ENCODE measurements at places on chromosomes 4 and X. TPM values are rescaled to one million over a fixed set of nuclear protein-coding genes. Genes with fewer than 3 reads are reported as not detected.

The WDFY3 gene
- total RNA-seq = 0.18 TPM

The IL2RG gene
- total RNA-seq = 349 TPM

- no peak for DNase-seq
Measured at GRCh38 chr4:153808175-153808574, 19.3 kb upstream of the SFRP2 start.

- no peak for DNase-seq
Measured at GRCh38 chrX:19852014-19853005, 35.1 kb downstream of the SH3KBP1 start.

DNA sequence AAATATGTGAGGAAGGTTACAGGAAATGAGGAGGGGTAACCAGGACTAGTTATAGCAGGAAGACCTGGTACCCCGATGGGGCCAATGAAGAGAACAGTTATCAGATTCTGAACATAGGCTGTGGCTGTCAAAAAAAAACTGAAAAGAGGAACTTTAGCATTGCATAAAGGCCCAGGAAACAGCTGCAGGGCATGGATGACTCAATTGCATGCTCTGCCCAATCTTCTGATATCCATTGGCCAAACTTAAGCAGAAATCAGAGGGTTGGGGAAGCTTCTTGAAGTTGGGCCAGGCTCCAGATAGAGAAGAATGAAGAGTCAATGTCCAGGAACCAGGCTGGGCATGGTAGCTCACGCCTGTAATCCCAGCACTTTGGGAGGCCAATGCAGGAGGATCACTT lies 1222.4 kb upstream of the PRKX start:
- DNase-seq = no peak

DNA sequence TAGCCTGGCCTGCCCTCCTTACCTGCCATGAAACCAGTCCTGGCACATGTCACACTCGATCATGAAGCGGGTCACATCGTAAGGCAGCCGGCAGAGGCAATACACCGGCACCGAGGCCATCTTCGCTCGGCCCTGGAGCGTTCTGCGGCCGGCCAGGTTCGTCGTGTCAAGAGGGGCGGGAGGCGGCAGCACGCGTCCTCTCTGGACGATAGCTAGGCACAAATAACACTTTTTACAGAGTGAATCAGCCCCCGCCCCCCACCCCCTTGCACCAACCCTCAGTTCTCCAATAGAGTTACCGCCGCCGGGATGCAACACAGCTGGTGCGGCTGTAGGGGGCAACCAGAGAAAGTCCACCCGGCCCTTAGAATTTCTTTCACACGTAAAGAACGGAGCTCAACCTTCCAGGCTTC lies 1.7 kb downstream of the PHF8 start:
- DNase-seq = no peak

- DNase-seq = no peak
Measured at GRCh38 chr4:173935622-173936405, 347.7 kb downstream of the FBXO8 start.

The XAGE2 gene
- not detected for total RNA-seq

GRCh38 chrX:33989936-33990335 lies 142.2 kb downstream of the FAM47A start:
- no peak for DNase-seq

GRCh38 chr4:139896091-139896604 lies 230.5 kb downstream of the MGST2 start:
- DNase-seq = no peak

The ADGRG2 gene
- not detected for total RNA-seq

- no peak for DNase-seq
Measured at GRCh38 chr4:81844717-81845116, 373.0 kb upstream of the RASGEF1B start.

DNA sequence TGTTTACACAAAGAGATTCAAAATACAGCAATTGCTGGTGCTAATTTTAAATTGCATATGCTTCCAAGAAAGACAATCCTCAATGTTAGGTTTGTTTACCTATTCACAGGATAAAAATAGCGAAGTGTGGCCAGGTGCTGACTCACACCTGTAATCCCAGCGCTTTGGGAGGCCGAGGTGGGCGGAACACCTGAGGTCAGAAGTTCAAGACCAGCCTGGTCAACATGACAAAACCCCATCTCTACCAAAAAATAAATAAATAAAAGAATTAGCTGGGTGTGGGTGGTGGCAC lies 77.7 kb downstream of the OPHN1 start:
- DNase-seq = no peak

DNA sequence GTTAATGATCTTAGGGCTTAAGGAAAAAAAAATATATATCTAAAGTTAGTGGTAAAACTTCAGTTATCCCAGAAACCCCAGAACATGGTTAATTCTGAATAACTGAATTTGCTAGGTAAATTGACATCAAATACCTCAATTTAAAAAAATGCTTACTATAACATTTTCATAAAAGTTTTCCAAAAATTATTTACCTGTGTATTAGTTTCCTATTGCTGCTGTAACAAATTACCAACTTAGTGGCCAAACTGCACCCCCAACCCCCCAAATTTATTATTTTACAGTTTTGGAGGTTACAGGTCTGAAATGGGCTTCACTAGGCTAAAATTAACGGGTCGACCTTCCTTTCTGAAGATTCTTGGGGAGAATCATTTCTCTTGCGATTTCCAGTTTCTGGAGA lies 95.2 kb downstream of the PDLIM5 start:
- no peak for DNase-seq

The RNF175 gene
- total RNA-seq = 0.91 TPM

DNA sequence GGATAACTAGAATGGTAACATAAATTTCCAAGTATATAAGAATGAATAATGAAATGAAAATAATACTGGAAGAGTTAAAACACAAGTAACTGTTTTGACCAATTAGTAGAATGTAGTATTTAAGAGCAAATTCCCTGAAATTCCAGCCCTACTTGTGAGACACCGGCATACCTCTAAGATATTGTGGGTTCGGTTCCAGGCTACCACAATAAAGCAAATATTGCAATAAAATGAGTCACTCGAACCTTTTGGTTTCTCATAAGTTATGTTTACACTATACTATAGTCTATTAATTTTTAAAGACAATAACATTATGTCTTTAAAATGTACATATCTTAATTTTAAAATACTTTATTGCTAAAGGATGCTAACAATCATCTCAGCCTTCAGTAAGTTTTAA lies 15.2 kb upstream of the IQCM start:
- no peak for DNase-seq

The TFDP3 gene
- not detected for total RNA-seq

GRCh38 chrX:69995362-69996112 lies 54.2 kb downstream of the AWAT2 start:
- no peak for DNase-seq

GRCh38 chr4:53800741-53801140 lies 209.5 kb upstream of the LNX1 start:
- no peak for DNase-seq

The PAGE4 gene
- not detected for total RNA-seq

The WNK3 gene
- total RNA-seq = 2.5 TPM

GRCh38 chr4:186844059-186844681 lies 120.5 kb upstream of the FAT1 start:
- DNase-seq = no peak

- no peak for DNase-seq
Measured at GRCh38 chr4:95371476-95372224, 177.1 kb downstream of the UNC5C start.

DNA sequence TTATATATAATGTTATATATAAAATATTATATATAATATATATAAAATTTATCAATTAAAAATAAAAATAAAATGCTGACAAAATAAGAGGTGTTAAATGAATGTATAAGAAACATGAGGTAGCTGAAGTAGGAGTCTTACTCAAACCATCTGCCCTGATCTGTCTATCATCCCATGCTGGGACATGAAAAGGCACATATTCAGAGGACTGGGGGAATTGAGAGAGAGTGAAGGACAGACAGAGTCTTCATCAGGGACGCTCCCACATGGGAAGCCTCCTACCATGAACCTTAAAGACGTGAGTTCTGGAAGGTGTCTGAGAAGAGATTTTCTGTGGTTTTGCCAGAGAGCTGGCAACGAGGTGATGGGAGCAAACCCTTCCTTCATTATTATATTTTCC lies 4.1 kb upstream of the ARSF start:
- DNase-seq = no peak

The ATP2B3 gene
- not detected for total RNA-seq

The CLDN22 gene
- total RNA-seq = not detected

- DNase-seq = no peak
Measured at GRCh38 chrX:11929476-11929875, 171.4 kb downstream of the MSL3 start.

The GAGE12H gene
- not detected for total RNA-seq

The IRS4 gene
- not detected for total RNA-seq

The PWWP3B gene
- total RNA-seq = not detected

GRCh38 chrX:44723426-44723825 lies 120.4 kb upstream of the DUSP21 start:
- no peak for DNase-seq

GRCh38 chrX:25241461-25241860 lies 225.7 kb upstream of the ARX start:
- DNase-seq = no peak

- DNase-seq = no peak
Measured at GRCh38 chrX:39726771-39727170, 371.0 kb downstream of the BCOR start.

DNA sequence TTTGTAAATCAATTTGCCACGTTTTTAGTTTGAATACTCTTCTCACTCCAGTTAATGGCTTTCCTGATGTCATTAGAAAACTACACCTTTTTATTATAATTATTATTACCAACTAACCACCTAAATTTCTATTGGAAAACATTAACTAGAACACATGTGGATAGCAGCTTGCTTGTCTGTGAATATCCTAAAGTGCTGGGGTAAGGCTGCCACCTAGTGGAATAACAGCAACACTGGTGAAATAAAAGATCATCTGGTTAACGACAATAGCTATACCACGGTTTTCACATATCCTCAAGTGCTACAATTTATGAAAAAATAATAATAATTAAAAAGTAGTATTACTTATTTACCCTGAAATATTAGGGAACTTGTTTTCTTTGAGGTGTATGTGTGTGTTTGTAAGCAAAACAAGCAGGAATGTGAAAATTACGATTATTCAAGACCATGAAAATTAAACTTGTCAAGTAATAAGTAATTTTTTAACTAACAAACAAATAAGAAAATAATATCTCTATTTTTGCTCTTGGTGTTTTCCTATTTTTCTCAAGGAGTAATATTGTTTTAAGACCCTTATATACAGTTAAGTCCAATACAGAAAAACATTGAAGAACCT lies 130.1 kb upstream of the TECRL start:
- peak; percentile 11 for DNase-seq

The RPS6KA6 gene
- total RNA-seq = 0.07 TPM

The POLN gene
- total RNA-seq = 1.8 TPM

- DNase-seq = no peak
Measured at GRCh38 chrX:38275615-38276014, 51.7 kb downstream of the RPGR start.

- DNase-seq = no peak
Measured at GRCh38 chrX:150063674-150064073, 125.4 kb upstream of the EOLA2 start.

DNA sequence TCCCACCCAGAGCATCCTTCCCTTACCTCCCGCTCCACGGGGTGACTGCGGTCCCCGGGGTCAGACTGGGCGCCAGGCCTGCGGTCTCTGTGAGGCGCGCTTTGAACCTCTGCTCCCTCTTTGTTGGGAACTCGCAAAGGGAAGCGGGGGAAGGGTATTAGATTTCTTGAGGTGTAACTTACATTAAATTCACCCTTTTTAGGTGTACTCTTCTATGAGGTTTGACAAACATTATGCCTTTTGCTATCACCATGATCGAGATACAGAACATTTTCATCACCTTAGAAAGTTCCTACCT lies 569 bp downstream of the DCK start:
- no peak for DNase-seq

GRCh38 chrX:132169554-132169953 lies 41.7 kb upstream of the FRMD7 start:
- no peak for DNase-seq

DNA sequence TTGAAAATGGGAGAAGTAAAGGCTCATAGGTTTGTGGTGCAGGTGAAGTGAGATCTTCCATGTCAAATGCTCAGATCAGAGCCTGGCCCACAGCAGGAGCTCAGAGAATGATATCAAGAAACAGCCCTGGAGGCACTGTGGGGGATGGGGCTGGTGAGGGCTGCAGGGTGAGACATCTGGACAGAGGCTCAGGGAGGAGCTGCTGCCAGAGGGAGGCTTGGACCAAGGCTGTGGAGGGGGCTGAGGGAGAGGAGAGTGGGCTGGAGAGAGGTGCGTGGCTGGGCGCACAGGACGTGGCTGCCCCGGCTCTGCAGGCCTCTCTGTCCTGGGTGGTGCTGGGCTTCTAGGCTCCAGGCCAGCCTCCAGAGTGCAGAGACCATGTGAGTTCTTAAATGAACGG lies 5.6 kb downstream of the SORCS2 start:
- no peak for DNase-seq
